NCI-H2081 (cell line): ENCODE measurements at places on chromosomes 3 and 15.

- DNase-seq = no peak
Measured at GRCh38 chr3:59016930-59017616, 32.8 kb downstream of the CFAP20DC start.

DNA sequence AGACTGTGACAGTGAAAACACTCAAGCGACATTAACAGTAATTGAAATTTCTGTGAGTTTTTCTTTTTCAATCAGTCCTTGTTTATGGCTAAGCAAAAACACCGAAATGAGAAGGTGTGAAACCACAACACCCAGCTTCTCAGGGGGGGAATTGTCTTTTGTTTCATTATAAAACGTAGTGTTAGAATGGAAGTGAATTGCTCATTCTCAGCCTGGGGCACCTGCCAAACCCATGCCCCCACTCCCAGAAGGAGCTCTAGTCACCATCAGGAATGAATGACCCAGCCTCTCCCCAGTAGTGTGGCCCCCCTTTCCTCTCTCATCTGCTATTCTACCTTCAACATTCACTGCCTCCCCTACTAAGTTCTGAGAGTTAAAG, 185.8 kb upstream of the CFAP20DC start:
- no peak for DNase-seq

- no peak for DNase-seq
Measured at GRCh38 chr3:42886294-42886822, 10.7 kb upstream of the CYP8B1 start.

DNA sequence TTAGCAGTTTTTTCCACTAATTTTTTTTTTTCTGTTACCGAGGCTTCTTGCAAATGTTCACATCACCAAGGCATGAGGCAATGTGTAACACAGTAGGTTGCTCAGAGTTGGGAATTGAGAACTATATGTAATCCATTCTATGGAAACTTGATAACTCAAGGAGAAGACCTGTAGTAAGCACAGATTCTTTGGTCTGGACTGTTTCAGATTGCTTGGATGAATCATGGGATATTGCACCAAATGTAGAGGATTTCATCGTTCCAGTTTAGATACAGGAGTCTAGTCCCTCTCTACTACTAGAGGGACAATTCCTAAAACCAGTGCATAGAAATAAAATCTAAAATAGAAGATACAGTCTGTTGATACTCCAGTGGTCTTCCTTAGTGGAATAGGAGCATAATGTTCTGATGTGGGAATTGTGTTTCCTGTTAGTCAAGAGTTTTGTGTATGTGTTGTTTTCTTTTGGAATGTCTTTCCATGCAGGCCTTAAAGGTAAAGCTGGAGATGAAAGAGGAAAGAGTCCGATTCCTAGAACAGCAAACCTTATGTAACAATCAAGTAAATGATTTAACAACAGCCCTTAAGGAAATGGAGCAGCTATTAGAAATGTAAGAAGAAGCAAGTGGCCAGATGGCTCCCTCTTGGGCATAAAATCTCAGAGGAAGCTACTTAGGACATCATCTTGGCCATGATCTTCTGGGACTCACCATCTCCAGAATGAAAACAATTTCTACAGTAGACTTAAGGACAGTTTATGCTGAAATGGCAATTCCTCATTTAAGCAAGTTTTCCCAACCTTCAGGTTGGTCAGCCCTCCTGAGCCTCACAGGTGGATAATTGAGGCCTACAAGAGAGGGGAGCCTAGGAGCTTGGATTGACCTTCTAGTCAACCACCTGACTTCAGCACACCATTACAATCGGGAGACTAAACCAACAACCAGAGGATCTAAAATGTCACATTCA, 10.7 kb downstream of the KNSTRN start:
- no peak for DNase-seq

- no peak for DNase-seq
Measured at GRCh38 chr3:73068419-73068818, 7.0 kb downstream of the EBLN2 start.

GRCh38 chr3:60774617-60775016, 476.6 kb downstream of the FHIT start:
- no peak for DNase-seq

- no peak for DNase-seq
Measured at GRCh38 chr15:80659375-80659774, 35.7 kb upstream of the ABHD17C start.

GRCh38 chr3:49839193-49839809, 17.1 kb downstream of the TRAIP start:
- DNase-seq = peak; percentile 38

- DNase-seq = no peak
Measured at GRCh38 chr3:63304421-63304820, 26.3 kb downstream of the SYNPR start.

GRCh38 chr15:77832874-77833273, 200.2 kb upstream of the LINGO1 start:
- no peak for DNase-seq

GRCh38 chr3:64109438-64109837, 86.1 kb upstream of the PSMD6 start:
- DNase-seq = no peak

- no peak for DNase-seq
Measured at GRCh38 chr3:126488185-126488584, 12.5 kb upstream of the ZXDC start.
